GF-D8 (cell line): ENCODE measurements at places on chromosomes 1 and 21.
A peak's percentile ranks its signal among the peaks of the same experiment; 100 is the strongest.

DNA sequence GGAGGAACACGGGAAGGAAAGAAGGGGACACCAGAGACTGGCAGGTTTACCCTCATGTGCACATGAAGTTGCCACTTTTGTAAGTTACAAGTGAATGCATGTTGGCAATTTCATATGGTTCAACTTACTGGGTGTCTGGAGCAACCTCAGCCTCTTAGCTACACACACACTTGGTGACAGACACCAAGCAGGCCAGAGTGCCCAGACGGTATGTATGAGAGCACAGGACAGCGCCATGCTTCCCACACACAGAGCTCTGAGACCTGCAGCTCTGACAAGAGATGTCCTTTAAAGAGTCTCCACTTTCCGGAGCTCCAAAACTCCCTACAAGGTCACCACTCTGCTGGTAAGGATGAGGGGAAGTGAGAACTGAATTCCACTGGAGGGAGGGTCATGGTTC is 1.9 kb upstream of the TRABD2B start:
- DNase-seq: no peak

GRCh38 chr1:228022571-228023293 is 15.9 kb downstream of the WNT3A start:
- DNase-seq: no peak

- DNase-seq: peak; percentile 78
Observed at GRCh38 chr1:161215076-161215475, at the start of gene FCER1G. Gene FCER1G, plus strand, starts transcription at chr1:161215295. Its CDS starts 27 bp downstream, at chr1:161215322.

DNA sequence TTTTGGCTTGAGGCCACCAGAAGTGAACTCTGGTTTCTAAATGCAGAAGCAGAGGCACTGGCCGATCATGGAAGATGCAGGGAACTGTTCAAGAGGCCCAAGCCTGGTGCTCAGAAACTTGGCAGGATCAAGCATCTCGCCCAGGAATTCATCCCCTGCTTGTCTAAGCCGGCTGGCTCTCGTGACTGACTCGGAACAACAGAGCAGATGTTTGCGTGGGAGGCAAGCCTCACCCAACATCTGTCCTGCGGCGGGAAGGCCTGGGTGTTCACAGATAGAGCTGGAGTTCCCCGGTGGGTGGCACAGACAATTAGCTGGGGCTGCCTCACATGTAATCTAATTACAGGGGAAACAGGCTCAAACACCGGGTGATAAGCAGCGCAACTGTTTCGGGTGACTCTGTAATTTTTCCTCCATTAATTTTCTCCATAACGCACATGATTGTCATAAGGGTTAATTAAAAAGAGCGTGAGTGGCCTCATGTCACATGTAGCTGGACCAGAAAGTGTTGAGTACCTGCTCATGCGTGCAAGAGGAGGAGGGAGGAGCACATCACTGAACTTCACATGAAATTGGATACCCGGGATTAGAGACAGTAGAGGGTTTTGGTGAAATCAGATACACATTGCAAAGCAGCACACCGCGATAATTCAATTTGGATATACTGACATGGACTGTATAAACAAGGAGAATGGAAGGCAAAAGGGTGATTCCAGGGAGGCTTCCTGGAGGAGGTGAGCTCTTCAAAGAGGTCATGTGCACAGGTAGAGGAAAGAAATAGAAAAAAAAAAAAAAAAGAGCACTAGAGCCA is 180.0 kb downstream of the ETS2 start:
- DNase-seq: peak; percentile 97

DNA sequence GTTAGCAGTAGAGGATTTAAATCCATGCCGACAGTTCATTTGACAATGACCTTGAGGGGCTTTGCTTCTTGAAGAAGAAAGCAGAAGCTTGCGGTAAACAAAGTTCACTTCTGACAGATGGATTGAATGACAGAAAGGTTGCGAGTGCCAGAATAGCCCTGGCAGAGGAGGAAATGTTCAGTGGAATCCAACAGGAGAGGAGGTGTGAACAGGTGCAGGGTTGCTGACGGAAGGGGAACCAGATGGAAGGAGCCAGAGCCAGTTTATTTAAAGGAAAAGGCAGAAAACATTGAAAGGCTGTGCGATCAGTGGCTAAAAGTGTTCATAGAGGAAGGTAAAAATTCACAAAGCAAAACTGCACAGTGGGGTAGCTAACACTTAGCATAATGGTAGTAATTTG is 141.0 kb downstream of the SDCCAG8 start:
- DNase-seq: no peak

DNA sequence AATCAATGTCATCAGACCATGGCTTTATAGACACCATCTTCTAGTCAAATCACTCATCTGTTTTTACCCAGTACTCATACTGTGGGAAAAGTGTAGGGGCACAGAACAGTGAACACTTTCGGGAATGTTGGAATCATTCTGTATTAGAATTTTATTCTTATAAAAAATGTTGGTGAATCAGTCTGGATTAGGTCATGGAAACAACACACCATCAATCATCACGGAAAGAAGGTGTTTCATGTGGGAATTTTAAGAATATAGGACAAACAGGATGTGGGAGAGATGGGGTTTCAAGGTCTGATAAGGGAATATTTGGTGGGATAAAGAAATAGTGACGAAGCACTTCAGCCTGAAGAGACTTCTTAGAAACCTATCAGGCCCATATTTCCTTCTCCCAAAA is 17.3 kb downstream of the GBP1 start:
- DNase-seq: no peak

GRCh38 chr1:26786437-26787380 is 1.0 kb upstream of the PIGV start:
- peak; percentile 87 for DNase-seq

- no peak for DNase-seq
Observed at GRCh38 chr1:206101351-206102045, 15.7 kb downstream of the AVPR1B start.

GRCh38 chr1:246687002-246687401 is 37.2 kb upstream of the SCCPDH start:
- DNase-seq: no peak
